Adipocyte (in vitro differentiated cells): ENCODE measurements at places on chromosomes 7 and 10.

DNA sequence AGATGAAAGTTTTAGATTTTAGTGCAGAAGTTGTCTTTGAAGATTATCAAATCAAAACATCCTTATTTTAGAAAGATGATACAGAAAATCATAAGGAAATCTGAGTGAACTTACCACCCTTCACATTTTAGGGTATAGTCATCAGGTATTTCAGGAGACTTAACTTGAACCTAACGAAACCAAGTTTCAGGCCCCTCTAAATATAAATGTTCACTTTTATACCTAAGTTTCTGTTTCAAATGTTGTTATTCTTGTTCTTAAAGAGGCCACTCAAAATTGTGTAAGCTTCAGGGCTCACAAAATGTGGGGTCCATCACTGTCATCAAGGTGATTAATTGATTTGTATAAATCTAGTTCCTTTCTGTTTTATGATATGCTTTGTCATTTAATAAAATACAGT, 216.2 kb downstream of the KIAA1217 start:
- no peak for DNase-seq

GRCh38 chr7:7895004-7895650, 73.5 kb upstream of the GLCCI1 start:
- no peak for DNase-seq

DNA sequence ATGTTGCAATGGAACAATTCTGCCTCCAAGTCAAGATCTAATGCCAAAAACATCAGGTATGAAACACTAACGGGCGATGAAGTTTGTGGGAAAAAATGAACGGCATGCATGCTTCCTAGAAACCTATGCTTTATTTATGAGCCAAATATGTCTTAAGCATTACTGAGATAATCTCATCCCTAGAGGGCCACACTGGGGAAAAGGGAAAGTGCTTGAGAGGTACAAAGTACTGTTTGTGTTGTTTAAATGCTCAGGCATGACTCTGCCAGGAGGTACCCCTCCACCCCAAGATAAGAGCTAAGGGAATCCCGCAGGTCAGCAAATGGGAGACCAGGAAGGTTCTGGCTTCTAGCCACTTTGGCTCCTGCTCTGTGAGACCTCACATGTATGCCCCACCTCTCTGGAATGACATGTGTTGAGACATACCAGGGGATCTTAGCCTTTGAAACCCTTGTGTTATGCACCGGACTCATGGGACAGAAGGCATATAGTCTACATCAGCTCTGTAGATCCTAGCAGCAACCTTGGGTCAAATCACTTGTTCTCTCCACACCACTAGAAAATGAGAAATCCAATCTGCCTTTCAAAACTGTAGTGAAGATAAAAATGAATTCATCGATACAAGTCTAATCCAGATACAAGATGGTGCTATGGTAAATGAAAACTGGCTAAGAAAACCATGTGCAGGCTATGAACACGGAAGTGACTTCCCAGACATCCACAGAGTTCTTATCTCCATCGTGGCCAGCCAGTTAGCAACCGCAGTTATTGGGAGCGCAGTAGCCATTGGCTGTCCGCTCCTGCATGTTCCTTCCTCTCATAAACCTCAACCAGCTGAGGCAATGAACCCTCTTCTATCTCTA, 61.0 kb downstream of the CREB3L2 start:
- peak; percentile 67 for DNase-seq

- no peak for DNase-seq
Observed at GRCh38 chr10:131155876-131156230, 155.7 kb downstream of the TCERG1L start.

DNA sequence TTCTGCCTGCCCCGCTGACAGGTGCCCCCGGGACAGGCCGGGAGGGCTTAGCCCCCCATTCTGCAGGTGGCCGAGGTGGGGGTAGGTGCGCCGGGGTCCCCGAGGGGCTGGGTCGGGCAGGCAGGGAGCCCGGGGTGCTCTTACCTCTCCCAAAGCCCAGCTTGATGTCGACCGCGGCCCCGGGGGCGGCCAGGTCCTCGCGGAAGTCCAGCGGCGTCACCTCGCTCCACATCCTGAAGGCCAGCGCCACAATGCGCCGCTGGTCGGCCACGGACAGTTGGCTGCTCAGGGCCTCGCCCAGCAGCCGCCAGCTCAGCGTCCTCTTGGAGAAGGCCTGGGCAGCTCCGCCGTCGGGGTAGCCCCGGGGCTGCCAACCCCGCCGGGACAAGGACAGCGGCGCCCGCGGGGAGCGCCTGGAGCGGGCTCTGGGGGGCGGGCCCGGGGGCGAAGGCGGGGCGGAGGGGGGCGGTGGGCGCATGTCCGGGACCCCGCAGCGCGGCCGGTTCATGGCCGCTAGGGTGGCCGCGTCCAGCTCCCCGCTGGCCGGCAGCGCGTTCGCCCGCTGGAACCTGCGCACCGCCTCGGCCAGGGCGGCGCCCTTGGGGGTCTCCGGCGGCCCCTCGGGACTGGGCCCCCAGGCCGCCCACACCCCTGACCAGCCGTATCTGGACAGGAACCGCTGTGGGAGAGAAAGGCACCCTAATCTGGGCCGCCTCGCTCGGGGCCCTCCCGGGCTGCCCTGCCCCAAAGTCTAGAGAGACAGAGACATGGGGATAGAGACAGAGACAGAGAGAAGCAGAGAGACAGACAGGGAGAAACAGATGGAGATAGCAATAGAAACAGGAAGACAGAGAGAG, 1.7 kb downstream of the MMP21 start:
- no peak for DNase-seq

DNA sequence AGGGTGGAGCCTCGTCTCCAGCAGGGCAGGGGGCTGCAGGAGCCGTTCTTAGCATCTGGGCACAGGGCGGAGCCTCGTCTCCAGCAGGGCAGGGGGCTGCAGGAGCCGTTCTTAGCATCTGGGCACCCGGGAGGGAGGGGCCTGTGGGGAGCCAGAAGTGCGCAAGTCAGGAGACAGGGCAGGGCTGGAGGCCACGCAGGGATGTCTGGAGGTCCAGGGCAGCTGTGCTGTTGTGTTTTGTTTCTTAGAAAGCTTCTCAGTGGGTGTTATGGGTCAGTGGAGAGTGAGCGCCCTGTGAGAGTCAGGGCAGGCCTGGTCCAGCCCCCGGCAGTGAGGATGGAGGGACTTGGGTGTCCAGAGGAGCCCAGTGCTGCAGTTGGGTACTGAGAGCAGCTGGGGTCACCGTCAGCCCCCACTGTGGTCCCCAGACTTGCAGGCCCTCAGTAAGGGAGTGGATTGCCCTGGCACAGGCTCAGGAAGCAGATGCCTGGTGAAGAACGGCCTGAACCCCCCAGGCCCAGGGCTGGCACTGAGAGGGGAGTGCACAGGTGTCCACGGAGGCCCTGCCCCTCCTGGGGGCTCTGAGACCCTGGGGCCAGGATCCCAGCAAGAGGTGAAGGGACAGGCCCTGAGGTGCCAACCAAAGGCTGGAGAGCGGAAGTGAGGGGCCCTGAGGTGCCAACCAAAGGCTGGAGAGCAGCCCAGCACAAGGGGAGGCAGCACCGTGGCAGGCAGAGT, 29.8 kb downstream of the FAM20C start:
- DNase-seq, result no peak

DNA sequence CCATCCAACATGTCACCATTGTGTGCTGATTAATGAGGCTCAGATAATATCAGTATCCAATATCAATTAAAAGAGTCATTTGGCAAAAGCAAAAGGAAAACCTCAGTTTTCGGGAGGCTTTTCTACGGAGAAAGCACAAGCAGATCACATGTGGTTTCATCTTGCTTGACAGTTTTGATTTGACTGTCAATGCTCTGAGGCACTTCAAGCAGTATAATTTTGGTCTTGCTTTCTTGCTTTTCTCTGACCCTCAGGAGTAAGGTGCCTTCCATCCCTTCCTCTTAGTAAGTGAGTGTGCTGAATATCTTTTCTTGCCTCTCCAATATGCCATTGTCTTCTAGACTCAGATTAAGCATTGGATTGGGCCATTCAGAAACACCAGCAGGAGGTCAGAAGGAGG, 115.5 kb upstream of the CALCR start:
- DNase-seq, result no peak

- no peak for DNase-seq
Observed at GRCh38 chr10:113073549-113074189, 123.6 kb downstream of the TCF7L2 start.

- no peak for DNase-seq
Observed at GRCh38 chr10:57249615-57250281, 888.7 kb upstream of the ZWINT start.

DNA sequence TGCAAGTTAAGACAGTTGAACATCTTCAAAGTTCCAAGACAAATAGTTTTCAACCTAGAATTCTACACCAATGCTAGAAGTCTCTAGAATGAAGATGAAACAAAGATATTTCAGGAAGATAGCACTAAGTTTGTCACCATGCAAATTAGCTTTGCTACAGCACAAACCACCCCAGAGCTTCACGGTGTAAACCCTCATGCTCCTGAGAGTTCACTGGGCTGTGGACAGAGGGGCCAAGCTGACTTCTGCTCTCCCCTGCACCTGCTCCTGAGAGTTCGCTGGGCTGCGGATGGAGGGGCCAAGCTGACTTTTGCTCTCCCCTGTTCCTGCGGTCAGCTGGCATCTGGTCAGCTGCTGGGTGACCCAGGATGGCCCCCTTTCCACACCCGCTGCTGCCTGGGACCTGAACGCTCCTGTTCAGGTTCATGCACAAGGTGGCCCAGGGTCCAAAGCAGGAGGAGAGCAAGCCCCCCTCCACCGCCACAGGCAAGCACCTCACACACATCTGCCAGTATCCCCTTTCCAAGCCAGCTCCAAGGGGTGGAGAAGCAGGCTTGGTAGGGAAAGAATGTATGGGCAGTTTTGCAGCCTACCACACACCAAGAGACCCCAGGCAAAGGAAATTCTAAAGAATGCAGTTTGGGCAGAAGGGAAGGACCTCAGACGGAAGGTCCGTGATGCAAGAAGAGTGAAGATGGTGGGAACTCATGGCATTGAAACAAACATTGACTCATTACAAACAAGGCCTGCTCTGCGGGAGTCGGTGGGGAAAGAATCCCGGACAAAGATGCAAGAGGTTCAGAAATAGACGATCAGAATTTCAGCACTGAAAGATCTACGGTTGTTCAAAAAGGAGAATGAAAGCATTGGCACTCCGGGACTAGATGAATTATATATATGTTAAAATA, 137.8 kb upstream of the PPP2R2D start:
- no peak for DNase-seq

GRCh38 chr10:99357691-99358090, 28.5 kb downstream of the CNNM1 start:
- no peak for DNase-seq

GRCh38 chr7:8176370-8177081, 85.4 kb downstream of the ICA1 start:
- no peak for DNase-seq

DNA sequence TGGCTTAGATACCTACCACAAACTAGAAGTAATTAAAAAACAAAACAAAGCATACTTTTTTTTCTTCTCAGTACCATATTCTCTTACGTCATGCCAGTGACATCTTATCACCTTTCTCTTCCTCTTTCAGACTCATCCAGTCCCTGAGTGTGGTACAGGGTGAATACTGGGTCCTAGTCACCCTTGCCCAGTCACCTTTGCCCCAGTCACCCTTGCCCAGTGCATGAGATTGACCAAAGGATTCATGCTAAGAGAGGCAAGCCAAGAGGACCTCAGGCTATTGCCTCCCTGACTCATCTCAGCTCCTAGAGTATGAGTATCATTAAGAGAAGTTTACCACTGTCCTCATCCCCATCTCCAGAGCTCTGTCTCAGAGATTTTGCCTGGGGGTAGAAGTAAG, 10.0 kb upstream of the TSPAN12 start:
- DNase-seq, result no peak

- DNase-seq, result peak; percentile 85
Observed at GRCh38 chr10:124560377-124561105, 98.9 kb downstream of the LHPP start.

GRCh38 chr10:8404721-8405120, 350.2 kb downstream of the GATA3 start:
- no peak for DNase-seq

GRCh38 chr10:126294451-126294850, 93.8 kb downstream of the ADAM12 start:
- DNase-seq, result no peak

DNA sequence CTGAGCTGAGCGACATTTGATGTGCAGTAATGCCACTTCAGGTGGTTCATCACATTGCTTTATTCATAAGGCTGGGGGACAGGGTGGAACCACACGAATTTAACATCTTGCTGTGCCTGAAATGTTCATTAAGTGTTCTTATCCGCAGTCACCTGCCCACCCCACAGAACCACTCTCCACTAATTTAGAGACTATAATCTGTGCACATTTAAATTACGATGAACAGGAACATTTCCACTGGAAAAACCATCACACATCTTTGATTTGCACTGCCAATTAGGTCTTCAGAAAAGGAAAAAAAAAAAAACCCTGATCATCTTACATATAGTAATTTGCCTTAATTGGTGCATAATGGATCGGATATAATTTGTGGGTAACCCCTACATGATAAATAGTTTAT, 2.3 kb downstream of the CDCA7L start:
- DNase-seq, result no peak

DNA sequence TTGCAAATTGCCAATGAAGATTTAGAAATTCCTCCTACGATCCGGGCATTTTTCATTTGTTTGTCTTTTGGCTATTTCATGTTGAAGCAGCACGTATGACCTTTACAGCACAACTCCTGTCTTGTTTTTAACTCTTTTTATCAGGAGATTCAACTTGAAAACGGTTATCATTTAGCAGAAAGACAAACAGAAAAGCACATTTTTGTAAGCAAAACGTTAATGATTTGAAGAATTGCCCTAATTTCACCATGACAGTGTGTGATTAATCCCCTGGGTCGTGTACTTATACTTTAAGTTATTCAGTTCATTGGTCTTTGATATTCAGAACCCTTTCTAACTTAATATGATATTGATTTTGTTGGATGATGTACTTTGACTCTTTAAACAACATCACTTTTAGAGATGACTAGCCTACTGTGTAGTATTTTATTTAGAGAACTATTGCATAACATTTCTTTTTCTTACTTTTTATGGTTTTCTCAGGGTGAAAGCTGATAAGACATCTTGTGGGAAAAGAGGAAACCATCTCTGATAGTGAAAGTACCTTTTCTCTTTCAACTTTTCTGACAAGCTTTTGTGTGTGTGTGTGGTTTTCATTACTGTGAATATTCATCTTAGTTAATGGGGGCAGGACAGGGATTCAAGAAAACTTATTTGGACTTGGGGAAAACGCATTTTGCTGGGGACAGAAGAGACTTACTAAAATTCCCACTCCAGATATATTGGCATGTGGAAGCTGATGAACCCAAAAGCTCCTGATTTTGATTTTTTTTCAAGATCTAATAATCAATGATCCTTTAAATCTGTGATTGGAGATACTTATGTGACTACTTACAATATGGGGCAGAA, 8.1 kb downstream of the HHEX start:
- DNase-seq, result no peak

DNA sequence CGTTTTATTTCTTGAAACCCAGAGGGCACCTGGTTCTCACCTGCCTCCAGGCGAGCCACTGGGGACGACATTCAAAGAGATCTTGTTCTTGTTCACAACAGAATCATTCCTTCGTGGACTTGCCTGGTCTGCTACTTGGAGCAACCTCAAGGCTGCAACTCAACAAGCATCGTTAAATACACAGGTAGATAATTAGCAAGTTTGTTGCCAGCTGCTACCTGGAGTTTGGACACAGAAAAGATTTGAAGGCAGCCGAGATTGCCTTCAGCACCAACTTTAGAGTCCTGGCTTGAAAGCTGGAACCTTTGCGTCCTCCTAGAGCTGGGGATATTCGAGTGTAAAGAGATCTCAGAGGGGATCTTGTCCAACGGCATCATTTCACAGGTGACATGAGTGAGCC, 89.6 kb upstream of the C7orf33 start:
- DNase-seq, result no peak
